ENCODE measurements at places on chromosomes 1 and 21.

DNA sequence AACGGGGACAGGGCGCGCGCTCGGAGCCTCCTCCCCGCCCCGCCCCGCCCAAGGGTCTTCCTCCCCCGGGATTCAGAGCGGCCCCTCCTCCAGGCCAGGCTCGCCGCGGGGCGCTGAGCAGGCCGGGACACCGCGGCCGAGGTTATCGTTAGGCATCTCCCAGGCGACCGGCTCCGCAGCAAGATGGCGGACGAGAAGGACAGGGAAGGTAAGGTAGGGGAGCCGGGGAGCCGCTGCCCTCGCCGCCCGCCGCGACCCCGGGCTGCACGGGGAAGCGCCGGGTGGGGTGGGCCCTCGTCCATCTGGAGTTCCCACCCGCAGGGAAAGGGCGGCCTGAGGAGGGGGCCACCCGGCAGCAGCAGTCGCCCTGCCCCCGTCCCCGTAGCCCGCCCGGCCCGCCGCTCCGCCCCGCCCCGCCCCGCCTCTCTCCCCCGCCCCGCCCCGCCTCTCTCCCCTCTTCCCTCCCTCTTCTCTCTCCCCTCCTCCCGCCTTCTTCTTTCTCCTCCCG, 105.9 kb upstream of the HNRNPU start:
- DNase-seq: peak; percentile 77

DNA sequence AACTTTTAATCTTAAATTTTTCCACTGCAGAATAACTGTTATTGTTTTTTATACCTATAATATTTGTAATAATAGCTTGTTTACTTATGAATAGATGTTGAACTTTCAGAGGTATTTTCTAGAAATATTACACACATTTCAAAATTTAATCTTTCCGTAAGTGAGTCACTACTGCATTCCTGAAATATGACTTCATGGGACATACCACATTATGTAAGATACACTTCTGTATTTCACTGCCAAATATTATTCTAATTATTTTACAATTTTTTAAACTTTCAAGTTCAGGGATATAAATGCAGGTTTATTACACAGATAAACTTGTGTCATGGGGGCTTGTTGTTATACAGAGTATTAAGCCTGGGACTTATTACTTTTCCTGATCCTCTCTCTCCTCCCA, 2220.5 kb downstream of the NCAM2 start:
- DNase-seq: no peak

DNA sequence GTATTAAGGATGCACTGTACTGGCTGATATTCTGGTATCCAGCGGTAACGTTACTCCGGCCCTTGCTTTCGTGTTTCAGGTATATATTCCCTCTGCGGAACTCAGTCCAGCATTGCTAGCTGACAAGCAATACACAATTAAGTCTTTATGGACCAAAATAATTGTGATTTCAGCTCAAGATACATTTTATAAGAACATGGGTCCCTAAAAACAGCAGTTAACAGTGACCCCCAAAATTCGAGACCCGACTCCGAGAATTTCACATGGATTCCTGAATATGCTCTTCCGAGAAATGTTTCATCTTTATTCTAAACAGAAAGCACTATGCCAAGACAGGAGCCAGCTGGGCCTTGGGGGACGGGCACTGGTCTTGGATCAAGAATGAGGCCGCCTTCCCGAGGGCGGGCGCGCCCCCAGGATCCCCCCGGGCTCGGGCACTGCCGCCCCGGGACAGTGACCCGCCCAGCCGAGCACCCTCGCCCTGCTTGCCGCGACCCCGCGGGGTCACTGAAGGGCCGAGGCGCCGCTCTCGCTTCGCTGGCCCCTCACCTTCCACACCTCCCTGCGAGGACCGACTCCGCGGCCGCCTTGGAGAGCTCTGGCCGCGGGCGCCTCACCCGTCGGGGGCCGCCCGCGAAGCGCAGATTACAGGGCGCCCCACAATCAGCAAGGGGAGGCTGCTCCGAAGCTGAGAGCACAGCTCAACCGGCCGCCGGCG, 610 bp downstream of the SCYL3 start:
- peak; percentile 36 for DNase-seq

DNA sequence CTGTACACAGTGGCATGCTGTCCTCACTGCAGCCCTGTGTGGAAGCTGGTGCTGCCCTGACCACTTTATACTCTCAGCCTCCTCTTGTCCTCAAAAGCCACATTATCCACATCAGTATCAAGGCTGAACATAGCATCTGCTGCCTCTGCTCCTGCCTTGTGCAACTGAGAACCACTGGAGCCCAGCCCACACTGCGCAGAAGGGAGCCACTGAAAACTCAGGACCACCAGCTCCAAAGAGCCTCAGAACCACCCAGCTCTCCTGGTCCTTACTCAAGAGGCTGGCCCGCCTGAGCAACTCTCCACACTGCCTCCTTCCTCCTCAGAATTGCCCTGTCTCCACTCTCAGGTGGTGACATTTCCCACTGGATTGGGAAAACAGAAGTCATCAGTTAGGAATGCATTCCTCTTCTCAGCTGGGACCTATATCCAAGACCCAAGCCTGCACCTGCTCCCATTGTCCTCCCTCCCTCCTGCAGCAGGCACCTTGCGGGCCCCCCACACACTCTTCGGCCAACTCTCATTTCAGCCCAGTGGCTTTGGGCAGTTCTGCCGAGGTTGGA, 7.0 kb upstream of the KISS1 start:
- DNase-seq: no peak

DNA sequence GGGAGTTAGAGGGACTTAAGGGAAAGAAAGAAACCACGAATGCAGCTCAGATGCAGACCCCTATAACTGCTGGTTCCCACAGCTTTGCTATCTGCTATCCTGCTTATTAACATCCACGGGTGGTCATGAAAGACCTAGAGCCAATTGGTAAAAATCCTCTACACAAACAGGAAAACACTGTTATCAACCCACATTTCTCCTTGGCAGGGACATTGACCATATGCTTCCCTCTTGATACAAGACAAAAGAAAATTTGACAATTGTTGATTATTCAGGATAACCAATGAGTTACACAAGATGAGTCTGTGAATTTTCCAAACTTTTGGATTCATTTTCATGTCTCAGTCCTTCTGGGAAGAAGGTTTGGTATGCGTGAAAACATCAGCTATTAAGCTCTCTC, 90.4 kb downstream of the TIAM1 start:
- DNase-seq: no peak

- no peak for DNase-seq
Observed at GRCh38 chr1:88695781-88696180, 11.7 kb downstream of the PKN2 start.

DNA sequence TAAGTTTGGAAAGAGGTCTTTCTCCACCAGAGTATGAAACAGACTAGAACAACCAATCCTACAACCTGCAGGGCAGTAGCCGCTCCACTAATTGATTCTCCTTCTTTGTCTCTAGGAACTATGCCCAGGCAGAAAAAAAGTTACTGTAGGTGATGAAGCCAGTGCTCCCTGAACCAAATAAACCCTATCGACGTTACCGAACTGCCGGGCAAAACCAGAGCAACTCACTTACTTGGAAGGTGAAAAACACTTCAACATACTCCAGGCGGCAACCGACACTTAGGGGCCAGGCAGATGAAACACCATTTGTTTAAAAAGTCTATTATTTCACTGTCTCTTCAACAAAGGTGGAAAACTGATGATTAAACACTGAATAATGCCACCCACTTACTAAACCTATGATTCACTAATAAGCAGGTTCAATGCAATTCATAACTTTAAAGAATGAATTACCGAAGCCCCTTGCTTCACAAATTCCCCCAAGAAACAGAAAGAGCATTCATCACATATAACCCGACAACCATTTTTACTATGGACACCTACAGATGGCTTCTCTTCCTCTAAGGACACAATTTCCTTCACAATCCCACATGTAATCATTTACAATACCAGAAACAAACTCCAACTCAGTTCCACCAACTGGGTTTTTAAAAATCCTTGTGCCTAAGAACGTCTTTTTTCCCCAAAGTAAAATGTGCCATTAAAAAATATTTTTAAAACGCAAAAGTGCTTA, 1.6 kb downstream of the NRIP1 start:
- DNase-seq: peak; percentile 38

- DNase-seq: no peak
Observed at GRCh38 chr1:62834400-62834961, 50.5 kb downstream of the ATG4C start.

DNA sequence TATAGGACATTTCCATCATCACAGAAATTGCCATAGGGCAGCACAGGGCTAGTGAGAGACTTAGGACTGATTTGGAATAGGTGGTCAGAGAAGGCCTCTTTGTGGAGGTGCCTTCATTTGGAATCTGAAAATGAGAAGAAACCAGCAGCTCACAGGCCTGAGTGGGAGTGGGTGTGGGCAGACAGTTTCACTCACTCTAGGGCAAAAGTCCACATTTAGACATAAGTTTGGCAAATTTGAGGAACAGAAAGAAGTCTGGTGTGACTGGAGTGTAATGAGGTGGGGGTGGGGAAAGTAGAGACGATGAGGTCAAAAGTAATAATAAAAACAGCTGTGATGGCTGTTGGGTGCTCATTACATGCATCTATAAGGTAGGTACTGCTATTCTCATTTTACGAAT, 22.4 kb upstream of the BCAR3 start:
- no peak for DNase-seq

DNA sequence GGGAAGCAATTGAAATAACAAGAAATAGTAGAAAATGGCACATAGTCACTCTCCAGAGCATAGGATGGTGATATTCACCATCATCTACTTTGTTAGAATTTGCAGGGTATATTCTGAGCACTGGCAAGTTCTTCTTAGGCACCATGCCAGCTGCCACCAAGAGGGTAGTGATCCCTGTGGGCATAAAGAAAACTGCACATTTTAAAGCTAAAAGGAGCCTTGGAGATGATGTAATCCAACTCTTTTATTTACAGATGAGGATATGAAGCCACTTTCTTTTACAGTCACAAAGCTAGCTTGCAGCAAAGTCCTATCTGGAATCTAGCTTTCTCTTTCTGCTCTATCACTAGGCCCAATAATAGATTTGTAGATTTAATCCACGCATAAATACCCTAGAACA, 69.0 kb downstream of the PTGER3 start:
- peak; percentile 13 for DNase-seq

DNA sequence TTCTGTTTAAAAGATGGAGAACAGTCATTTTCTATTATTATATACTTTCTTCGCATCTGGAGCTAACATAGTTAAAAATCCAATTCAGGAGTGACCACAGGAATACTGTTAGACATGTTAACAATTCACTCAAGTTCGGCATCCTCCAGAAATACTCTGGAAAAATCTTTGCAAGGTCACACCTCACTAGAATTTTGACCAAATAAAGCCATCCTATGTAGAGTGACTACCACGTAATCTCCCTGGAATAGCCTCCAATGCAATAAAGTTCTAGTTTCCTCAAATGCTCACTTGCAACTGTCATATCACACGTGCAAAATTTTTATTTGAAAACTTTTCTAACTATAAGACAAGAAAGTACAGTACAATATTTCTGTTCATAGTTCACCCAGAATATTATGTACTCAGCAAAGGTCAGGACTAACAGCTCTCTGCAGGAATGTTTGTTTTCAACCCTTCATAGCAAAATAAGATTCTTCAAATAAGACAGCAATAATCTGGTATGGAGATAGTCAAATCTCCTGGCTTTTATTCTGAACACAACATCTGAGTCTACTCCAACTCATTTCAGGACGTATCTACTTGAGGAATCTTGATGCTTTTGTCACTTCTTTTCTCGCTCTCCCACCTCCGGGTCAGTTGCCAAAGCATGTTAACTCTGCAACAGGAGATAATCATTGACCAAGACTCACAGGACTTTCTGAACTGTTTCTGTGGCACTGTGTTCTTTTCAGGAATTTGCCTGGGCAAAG, 82.6 kb downstream of the GDAP2 start:
- no peak for DNase-seq

- DNase-seq: no peak
Observed at GRCh38 chr1:143619851-143620250, 351.9 kb downstream of the FAM72C start.

DNA sequence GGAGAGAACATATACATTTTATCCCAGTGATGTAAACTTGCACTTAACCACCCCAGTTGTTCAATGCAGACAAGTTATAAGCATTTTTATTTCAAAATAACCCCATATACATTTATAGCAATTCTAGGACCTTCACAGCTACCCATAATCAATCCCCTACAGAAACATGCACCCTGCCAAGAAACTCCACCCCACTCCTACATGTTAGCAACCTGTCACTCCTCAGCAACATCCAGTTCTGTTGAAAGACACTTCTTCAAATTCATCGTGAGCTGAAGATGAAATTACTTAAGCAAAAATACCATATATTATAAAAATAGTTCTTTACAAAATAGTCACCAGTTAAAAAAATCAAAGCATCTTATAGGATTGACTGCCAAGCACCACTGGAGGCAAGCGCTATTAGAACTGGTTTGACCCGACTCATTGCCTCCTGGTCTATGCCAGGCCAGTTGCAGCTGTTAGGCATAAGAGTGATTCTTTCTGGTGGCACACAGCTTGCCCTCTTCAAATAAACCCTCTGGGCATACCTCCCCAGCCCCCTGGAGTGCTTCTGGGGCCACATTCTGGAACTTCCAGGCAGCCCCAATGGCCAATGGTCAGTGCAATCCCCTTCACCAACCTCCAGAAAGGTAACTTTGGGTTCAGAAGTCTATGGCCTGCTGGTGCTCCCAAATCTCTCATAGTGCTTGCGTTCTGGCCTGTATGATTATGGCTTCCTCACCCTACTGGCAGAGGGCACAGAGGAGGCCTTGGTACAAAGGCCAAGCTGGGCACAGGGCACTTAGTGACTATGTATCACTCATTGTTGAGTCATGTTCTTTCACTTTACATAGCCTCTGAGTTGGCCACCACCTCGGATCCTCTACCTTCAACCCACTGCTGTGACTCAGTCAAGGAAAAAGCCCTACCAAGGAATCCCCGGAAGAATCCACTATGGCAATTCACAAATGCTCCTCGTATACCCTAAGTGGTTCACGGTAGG, 72.2 kb upstream of the RALGPS2 start:
- no peak for DNase-seq

- DNase-seq: no peak
Observed at GRCh38 chr21:17451364-17451891, 61.4 kb upstream of the CXADR start.

- DNase-seq: no peak
Observed at GRCh38 chr1:23452011-23452411, 27.5 kb upstream of the TCEA3 start.

- DNase-seq: no peak
Observed at GRCh38 chr1:168654198-168654915, 74.6 kb downstream of the DPT start.

DNA sequence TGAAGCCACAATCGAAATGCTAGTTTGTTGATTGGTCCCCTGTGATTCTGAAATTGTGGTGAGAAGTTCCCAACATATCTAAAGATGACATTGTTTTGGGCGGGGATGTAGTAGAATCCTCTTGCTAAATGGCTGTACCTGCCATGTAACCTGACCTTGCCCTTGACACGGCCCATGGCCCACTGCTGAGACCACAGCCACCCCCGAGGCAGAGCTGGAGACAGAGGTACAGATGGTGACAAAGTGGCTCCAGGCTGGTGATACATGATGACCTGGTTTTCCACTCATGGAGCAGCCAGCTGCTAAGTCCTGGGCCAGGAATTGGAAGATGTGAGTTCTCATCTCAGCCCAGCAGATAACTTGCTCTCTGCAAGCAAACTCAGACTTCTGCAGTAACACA, 226.5 kb downstream of the FOXD2 start:
- no peak for DNase-seq
